ENCODE measurements at places on chromosomes 1 and 21.

DNA sequence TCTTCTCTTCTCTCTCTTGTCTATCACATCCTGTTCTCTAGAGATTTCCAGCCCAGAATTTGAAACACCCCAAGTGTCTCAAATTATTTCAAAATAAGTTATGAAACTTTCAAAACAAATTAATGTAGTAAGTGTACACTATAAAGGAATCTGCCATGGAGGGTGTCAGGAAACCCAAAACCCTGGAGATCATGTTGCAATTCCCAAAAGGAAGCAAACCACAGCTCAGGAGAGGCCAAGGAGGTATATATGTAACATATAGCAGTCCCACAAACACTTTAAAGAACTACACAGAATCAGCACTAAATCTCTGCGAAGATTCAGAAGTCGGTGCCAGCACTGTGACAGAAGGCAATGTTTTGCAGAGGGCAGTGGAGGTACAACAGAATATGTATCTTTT lies 26.6 kb downstream of the PTPN14 start:
- no peak for DNase-seq

- DNase-seq = no peak
Measured at GRCh38 chr1:206703661-206704060, 19.0 kb downstream of the MAPKAPK2 start.

- DNase-seq = no peak
Measured at GRCh38 chr1:21301794-21302440, 11.7 kb upstream of the ECE1 start.

DNA sequence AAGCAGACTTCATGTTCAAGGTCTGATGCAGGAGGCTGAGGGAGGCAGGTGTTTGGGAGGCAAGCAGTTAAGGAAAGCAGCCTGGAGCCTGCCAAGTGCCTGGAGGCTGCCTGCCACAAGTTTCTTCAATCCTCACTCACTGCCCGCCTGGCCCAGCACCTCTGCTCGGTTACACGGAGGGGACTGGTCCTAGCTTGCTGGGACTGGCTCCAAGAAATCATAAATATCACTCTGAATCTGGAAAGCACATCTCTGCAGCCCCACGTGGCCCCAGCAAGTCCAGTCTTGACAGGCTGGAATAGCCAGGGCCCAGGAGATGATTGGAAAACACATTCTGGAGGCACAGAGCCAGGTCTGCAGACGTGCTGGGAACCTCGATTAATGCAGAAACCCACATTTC lies 83.9 kb downstream of the BCAR3 start:
- DNase-seq = no peak

DNA sequence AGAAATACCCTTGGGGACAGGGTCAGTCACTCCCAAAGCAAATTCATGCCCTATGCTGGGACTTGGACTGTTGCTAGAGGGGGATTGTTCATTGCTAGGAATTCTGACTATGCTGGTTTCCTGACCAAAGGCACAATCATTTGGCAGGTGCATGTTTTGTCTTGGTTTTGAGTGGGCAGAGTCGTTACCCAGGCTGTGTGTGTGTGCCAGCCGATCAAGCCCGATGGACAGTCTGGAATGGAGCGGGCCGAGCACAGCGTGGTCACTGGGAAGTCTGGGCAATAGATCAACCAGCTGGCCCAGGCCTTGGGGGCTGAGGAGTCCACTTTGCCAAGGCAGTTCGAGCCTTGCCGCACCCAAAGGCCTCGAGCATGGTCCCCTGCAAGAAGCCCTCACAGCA lies 60.9 kb downstream of the HTR6 start:
- no peak for DNase-seq

DNA sequence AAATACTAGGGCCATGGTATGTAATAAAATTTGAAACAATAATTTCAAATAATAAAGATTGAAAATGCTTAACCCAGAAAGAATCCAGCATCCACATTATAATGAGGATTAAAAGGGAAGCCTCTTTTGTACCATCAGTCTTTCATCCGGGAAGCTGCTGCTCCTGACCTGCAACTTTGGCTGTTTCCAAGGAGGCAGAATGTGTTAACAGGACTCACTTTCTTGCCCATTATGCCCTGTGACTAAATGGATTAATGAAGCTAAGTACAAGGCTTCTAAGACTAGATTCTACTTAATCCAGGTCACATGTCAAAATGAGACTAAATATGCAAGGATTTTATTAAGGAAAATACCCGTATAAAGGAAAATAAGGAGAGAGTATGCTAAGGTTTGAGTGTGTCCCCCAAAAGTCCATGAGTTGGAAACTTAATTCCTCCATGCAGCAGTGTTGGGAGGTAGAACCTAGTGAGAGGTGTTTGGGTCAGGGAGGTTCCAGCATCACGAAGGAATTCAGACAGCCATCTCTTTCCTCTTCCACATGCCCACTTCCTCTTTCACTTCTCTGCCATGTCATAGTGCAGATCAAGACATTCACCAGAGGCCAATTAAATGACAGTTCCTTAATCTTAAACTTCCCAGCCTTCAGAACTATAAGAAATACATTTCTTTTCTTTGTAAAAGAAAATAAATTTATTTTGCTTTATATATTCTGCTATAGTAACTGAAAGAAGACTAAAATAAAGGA lies 27.7 kb downstream of the FMO2 start:
- no peak for DNase-seq

DNA sequence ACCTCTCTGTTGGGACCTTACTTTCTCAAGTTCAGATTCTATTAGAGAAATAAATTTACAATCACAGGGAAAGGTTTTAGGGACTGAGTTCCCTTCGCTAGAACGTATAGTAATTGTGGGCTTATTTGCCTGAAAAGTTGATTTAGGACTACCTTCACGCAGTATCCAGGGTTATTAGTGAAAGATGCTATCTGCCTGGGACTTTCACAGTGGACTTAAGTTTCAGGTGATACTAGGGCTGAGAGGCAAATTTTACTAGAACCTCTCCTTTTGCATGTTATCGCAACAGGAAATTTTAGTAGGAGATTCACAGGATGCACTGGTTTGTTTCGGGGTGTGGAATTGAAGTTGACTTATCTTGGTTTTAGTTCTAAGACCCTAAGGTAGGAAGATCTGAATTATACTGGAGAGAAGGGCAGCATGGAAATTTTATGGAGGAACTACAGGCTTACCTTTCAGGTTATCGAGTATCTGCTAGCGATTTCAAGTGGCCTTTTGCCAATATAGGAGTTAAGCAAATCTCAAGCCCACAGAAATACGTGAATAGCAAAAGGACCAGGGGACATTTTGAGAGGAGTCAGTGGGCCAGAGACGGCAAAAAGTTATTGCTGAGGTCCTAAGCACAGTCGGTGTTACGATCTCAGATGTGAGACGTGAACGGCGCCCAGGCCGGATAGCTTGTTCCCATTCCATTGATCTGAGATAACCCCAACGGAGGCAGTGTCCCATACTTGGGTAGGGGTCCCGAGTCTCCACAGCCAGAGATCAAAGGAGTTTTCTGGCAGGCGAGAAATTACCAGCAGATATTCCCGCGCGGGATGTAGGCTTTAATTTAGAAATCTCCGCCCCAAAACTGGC lies 723 bp upstream of the GNAI3 start:
- no peak for DNase-seq

GRCh38 chr1:28328228-28328648 lies 602 bp upstream of the MED18 start:
- no peak for DNase-seq
